ENCODE measurements at places on chromosomes 12 and 14.

GRCh38 chr12:101697197-101697929 lies at the start of gene CHPT1:
Gene CHPT1, plus strand, starts transcription at chr12:101697640. Its CDS starts 222 bp downstream, at chr12:101697862.
- DNase-seq, result no peak

GRCh38 chr14:70002589-70003346 lies 123.6 kb downstream of the SMOC1 start:
- no peak for DNase-seq

DNA sequence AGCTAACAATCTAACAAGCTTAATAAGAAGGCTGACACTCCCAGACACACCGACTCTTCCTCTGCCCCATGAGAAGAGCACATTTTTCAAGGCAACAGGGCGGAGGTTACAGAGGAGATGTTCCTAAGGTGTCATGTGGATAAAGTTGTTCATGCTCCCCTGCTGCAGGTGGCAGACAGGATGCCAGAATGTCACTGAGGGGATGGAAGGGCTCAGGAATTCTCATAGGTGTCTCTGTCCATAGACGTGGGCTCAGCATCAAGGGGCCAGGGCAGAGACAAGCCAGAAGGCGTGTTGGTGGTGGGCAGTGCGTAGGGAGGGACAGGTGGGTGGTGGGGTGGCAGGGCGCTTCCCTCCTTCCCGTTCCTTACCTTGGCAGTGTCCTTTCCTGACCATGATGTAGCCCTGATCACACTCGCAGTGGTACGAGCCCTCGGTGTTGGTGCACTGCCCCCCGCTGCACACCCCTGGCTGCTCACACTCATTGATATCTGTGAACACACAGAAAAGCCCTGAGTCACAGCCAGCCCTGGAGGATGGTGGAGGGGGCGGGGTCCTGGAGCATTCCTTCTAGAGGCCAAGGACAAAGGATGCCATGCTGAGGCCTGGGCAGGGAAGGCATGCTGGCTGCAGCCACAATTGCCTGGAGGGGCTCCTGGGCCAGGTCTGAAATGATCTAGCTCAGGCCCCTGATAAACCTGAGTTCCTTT lies 23.0 kb downstream of the ISCA2 start:
- DNase-seq, result no peak

GRCh38 chr12:25557830-25558436 lies 4.8 kb upstream of the LMNTD1 start:
- DNase-seq, result no peak

DNA sequence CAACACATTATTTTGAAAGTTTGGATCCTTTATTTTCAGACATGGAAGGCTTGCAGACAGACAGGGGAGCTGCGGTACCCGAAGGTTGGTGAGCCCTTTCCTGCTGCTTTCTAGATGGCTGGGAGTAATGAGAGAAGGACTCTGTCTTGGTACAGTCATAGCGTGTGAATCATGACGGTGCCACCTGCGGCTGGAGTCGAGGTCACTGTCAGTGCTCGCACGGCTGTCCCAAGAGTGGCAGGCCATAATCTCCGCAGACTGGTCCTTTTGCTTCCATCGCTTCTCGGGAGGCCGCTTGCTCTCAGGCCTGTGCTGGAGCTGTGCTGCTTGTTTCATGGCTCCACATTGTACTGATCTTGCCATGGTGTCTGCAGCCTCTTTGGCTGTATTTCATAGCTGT lies 64.8 kb upstream of the RD3L start:
- DNase-seq, result no peak

DNA sequence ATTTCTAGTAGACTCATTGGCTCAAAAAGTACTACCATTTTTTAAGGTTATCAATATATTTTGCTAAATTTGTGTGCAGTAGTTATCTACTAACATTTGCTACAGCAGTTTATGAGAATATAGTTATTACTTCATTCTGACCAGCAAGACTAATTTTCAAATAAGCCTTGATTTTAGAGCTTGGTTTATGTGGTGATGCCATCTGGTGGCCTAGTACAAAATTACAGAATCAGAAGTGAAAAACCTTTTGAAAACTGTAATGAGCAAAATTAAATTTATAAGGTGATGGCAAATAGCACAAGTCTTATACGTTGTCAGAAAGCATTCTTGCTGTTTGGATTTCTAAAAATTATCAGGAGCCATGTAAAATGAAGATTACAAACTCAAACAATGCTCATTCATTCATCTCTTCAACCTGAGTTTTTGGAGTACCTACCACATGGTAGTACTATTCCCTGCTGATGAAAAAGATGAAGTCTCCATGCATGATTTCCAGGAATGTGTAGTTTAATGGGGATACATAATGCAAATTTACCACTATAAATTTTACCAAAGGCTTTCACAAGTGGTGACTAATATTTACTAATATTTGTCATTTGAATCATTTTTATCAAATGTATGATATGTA lies 51.0 kb downstream of the MAGOHB start:
- no peak for DNase-seq

DNA sequence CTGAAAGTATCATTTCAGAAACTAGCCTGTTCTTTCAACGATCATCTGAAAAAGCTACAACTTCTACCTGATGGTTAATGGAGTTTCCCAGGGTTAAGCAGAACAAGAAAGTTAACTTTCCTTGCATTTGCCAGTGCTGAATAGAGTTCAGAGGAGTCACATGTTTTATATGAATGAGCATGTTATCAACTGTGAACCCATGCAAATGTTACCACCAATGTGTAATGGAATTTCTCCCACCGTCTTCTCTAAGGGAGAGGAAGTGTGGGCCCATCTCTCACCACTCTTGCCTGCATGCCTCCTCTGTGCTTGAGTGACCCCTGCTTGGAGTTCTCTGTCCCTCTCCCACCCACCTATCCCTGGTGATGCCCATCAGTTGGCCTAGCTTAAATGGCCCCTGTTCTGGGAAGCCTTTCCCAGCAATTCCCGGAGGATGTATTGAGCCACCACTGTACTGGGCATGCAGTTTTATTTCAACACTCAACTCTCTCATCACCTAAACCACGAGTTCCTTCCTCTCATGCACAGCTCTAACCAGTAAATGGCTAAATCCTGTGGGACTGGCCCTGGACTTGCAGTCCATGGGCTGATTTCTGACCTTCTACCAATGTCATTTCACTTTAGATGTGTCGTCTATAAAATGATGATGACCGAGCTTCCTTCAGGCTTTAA lies 159.8 kb downstream of the RPAP3 start:
- DNase-seq, result no peak

- no peak for DNase-seq
Measured at GRCh38 chr12:57058454-57058853, 8.5 kb upstream of the MYO1A start.

DNA sequence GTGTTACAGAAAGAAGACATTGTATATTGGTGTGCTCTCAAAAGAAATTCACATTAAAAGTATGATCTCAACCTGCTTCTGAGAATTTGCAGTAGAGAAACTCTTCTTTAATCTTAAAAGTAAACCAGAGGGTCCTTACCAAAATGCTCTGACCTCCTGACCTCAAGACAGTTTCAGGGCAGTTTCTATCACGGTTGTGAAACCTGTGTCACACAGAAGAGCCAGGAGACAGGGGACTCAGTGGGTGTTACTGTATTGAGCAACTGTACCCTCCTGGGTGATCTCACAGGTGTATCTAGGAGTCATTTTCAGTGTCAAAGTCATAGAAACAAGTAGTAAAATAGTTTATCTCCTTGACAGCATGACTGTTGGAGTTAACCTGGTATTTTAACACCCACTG lies 178.0 kb downstream of the GRIP1 start:
- no peak for DNase-seq

DNA sequence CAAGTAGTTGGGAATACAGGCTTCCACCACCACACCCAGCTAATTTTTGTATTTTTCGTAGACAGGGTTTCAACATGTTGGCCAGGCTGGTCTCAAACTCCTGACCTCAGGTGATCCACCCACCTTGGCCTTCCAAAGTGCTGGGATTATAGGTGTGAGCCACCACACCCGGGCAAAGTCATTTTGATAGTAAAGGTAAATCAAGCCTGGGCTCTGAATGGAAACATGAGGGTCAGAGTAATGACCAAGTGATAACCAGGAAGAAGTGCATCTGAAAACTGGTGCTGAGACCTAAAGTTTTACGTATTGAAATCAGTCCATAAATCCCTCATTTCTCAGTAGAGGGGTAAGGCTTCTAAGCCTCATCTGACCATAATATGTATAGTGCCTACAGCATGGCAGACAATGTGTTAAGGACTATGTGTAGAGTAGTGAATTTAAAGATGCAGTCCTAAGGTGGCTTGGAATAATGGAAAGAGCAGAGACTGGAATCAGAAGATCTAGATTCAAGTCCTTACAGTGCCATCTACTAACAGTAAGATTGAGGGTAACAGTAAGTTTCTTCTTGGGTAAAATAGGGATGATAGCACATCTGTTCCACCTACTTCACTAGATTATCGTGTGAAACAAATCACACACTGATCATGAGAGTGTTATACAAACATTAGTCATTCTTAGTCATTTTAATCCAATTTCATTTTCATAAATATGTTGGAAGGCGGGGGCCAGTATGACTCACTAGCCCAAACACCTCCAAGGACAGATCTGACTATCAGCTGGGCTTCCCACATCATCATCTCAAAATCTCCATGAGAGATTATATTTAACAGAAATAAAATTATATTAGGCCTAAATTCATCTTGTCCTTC lies 11.2 kb downstream of the MAP4K5 start:
- peak; percentile 54 for DNase-seq

DNA sequence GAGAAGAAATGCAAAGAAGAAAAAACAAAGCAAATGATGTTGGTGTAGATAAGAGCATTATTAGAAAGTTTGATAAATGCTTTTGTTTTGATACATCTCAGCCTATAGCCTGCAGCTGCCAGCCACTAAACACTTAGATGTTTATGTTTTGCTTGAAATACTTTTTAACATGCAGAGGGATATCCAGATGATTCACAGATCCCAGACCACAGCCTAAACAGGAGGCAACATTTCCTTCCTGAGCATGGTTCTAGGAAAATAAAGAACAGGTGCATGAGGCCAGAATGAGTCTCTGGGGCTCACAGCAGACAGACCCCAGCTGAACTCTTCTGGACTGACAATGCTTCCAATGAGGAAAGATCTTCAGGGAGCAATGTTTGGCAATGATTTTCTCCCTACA lies 103.7 kb upstream of the EEA1 start:
- DNase-seq, result no peak
